ENCODE measurements at places on chromosomes 3 and 15.
A peak's percentile ranks its signal among the peaks of the same experiment; 100 is the strongest.

- DNase-seq = no peak
Observed at GRCh38 chr3:5096336-5097008, 25.6 kb upstream of the ARL8B start.

DNA sequence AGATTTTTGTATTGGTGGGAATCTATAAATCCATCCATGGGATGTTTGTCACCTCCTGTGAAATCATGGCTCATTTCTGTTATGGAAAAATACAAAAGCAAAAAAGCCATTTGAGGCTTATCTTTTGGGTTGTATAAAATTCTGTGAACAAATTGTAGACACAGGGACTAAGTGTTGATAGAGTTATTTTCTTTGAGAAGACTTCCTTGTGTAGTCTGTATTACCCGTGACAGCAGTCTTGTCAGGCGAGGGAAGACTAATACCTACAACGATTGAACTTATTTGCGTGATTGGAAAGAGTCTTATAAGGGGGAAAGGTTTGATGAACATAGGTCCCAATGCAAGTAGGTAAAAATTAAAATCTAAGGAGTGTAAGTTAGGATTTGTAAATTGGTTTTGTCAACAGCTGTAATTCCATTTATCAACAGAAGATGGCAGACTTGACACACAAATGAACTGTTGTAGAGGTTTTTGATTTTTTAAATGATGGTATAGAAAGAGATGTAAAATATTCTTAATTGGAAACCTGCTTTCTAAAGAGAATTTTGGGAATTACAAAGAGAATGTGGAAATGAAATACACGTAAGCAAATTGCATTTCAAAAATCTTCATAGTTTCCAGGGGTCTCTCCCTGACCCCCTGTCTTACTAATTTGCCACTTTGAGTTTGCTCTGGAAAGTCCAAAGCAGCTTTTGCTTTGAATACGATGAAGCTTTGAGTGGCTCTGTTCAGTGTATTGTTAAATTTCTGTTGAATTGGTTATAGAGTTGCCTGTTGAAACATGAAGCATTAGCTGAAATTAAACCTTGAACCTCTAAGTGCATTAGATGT is 33.2 kb downstream of the SLC25A26 start:
- no peak for DNase-seq

DNA sequence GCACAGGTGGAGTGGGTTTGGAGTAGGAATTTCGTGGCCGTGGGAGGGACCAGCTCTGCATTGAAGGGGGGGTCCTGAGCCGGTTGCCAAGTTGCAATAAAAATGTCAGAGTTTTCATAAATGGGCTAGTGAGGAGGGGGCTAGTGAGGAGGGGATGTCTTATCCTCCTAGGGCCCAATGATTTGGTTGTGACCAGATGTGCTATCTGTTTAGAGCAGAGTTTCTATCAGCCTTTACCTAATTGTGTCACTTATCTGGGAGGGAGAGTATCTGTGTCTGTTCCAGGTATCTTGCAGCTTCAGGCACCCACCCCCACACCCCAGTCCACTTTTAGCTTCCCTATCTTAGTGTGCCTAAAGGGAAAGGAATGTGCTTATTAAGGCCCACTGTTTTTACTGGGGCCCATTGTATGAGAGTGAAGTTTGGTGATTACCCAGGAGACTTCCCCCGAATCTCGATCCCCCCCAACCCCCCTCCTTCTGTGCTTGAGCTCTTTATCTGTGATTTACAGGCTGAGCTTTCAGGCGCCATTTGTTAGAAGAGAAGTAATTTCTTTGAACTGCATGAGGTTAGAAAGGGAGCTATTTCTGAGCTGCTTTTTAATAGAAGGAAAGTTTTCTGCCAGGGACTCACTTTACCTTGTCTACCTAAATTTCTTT is 42.6 kb downstream of the PPCDC start:
- DNase-seq = no peak

GRCh38 chr3:42637001-42637400 is 16.5 kb upstream of the ZBTB47 start:
- no peak for DNase-seq

DNA sequence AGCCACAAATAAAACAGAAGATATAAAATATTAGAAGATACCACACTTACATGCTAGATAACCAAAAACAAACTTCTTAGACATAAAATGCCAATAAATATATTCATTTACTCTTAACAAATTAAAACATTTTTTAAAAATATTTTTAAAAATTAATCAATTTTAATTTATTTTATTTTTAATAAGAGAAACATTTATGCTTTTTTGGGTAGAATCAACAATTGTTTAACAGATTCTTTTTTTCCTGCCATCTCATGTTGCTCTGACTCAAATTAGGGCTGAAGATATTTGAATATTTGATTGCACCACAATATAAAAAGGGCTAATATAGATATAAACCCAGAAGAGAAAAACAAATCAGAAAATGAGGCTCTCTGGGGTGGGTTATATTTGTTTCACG is 172.6 kb downstream of the GOLGA6L6 start:
- DNase-seq = no peak

DNA sequence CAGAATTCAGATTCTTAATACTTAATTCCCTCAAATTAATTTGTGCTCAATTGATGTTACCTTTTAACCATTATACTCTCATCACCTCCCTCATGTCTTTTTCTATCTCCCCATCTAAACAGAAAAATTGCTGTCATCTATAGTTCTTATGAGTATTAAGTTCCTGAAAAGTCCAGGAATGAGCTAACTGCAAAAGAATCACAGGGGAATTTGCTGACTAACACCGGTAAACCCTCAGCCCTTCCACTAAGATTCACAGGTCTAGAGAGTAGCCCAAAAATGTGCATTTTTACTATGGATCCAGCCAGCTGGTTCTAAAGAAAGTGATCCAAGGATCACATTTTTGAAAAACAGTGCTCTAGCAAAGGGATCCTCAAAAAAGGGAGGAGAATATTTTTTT is 67.0 kb downstream of the SETD2 start:
- no peak for DNase-seq

- no peak for DNase-seq
Observed at GRCh38 chr3:42957573-42957972, 21.5 kb upstream of the GASK1A start.

GRCh38 chr3:159850481-159850880 is 138.2 kb upstream of the IL12A start:
- peak; percentile 58 for DNase-seq

GRCh38 chr3:69558912-69559311 is 173.0 kb upstream of the FRMD4B start:
- peak; percentile 87 for DNase-seq

- DNase-seq = no peak
Observed at GRCh38 chr3:103862415-103862814, 1427.6 kb downstream of the ZPLD1 start.

DNA sequence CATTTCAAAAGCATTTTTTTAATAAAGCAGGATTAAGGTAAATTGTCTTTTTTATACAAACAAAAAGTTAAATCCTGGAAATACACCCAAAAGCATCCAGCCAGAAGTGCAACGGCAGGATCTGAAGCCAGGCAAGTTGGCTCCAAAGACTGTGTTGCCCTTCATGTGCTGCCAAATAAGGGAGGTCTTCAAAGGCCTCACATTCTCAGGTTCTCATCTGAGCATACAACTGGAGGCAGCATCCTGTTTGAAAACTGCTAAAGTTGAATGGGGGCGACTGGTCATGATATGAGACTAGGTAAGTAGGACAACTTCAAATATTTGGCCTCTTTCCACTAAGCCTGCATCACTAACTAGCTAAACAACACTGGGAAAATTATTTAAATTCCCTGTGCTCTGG is 52.2 kb downstream of the IMPG2 start:
- no peak for DNase-seq

DNA sequence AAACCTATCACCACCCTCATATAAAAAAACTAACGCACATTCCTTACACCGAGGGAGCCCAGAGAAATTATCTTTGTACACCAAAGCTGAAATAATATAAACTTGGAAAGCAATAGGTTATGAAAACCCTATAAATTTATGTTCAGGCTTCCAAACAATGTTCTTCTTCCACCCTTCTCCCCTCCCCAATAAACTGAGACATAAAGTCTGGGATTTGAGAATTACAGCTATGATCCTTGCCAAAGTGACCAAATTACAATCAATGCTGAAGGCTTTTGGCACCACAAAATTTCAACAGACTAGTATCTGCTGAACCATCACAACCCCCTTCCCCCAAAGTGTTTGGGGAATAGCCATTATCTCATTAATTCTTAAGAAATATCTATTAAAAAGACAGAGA is 237.8 kb downstream of the FMN1 start:
- DNase-seq = no peak

DNA sequence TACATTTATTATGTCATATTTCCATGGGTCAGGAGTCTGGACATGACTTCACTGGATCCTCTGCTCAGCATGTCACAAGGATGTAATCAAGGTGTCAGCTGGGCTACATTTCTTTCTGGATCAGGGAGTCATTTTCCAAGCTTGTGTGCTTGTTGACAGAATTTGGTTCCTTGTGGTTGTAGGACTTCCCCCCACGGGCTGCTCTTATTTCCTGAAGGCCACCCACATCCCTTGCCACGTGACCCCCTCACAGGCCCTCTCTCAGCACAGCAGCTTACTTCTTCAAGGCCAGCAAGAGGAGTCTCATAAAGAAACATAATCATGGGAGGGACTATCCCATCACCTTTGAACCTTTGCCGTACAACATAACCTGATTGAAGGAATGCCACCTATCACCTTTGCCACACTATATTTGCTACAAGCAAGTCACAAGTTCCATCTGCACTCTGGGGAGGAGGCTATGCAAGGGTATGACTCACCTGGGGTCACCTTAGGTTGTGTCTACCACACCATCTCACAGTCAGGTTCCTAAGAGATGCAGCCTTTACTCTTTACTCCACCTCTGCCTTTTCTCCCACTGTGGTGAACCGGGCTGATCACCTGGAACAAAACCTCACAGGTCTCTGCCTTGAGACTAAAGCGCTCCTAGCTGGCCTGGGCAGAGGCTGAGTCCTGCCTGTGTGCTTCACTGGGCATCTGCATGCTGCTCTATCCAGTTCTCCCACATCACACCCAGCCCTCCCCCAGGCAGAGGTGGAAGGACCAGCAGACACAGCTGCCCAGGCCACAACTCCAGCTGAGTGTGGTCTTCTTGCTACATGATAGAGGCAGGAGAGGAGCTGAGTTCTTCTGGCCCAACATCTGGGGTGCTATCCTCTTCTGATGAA is 13.5 kb downstream of the RAB6B start:
- peak; percentile 69 for DNase-seq

GRCh38 chr3:193974191-193974652 is 161.7 kb upstream of the HES1 start:
- no peak for DNase-seq

GRCh38 chr3:105866656-105867653 is 1.9 kb downstream of the CBLB start:
- DNase-seq = no peak

- no peak for DNase-seq
Observed at GRCh38 chr3:113534365-113534764, 2.0 kb downstream of the SIDT1 start.

DNA sequence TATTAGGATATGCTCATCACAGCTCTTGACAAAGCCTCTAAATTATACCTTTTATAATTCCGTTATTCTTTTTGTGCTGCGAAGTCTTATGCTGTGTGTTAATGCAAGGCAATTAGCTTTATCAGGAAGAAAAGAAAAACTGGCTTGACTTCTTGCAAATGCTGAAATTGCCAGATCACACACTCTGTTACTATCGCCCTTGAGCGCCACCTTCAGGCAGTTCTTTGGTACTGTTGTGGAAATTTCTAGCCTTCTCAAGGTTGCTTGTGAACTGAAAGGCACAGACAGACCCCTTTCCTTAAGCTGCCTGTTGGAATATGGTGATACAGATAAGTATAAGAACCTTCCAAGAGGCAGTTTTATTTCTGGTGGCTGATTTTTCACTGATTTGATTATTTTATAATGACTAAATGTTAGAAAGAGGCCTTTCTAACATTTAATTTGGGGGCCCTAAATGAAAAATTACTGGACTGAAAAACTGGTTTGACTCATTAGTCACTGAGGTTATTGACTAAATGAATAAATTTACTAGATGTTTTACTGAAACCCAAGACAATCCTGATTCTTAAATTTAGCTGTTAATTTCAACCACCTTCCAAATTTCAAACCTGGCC is 126.2 kb upstream of the RASGRP1 start:
- DNase-seq = peak; percentile 77

- DNase-seq = no peak
Observed at GRCh38 chr15:89982315-89983055, 18.6 kb upstream of the ZNF710 start.

GRCh38 chr3:156586905-156587759 is 32.2 kb upstream of the SSR3 start:
- peak; percentile 66 for DNase-seq

DNA sequence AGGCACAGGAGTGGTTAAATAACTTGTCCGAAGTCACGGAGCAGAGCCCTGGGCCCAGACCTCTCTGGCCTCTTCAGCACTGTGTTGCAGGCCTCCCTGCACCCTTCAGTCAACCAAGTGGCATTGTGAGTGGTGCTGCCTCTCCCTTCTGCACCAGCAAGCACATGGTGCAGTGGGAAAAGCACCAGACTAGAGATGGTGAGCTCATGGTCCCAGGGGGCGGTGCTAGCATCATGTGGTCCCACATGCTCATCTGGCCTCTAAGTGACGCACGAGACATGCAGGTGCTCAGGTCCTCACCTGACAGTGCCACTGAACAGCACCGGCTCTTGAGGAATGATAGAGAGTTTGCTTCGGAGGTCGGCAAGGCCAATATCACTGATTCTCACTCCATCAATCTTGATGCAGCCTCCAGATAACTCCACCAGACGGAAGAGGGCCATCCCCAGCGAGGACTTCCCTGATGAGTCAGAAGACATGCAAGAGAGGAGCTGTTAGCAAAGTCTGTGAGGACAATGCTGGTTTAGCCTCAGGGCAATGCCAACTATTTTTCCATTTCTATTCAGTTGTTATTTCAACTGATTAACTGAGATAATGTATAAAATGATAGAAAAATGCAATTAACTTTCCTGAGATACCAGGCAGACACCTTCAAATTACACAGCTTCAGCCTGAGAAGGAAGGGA is 53.1 kb upstream of the PARL start:
- no peak for DNase-seq

DNA sequence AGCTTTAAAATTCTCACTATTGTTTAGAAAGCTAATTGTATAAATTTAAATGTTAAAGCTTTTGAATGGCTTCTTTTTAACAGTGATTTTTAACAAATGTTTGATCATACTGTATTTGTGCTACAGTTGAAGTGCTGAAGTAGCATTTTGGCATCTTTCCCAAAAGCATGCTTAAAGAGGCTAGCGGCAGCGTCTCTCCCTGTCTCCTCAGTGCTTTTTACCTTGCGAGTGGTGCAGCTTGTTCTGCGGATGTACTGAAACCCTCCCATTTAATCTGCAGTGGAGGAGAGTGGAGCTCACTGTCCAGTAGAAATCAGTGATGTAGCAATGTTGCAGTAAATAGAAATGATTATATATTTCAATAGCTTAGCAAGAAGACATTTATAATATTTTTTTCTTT is 43.7 kb downstream of the LRRC49 start:
- DNase-seq = no peak

GRCh38 chr3:72380193-72380592 is 468.1 kb downstream of the SHQ1 start:
- no peak for DNase-seq

- no peak for DNase-seq
Observed at GRCh38 chr3:155425396-155425795, 131.9 kb upstream of the STRIT1 start.
